ENCODE measurements at places on chromosomes 16 and 17.

- no peak for DNase-seq
These were observed 18.1 kb upstream of the TBX2 start for GRCh38 chr17:61381537-61381936.

DNA sequence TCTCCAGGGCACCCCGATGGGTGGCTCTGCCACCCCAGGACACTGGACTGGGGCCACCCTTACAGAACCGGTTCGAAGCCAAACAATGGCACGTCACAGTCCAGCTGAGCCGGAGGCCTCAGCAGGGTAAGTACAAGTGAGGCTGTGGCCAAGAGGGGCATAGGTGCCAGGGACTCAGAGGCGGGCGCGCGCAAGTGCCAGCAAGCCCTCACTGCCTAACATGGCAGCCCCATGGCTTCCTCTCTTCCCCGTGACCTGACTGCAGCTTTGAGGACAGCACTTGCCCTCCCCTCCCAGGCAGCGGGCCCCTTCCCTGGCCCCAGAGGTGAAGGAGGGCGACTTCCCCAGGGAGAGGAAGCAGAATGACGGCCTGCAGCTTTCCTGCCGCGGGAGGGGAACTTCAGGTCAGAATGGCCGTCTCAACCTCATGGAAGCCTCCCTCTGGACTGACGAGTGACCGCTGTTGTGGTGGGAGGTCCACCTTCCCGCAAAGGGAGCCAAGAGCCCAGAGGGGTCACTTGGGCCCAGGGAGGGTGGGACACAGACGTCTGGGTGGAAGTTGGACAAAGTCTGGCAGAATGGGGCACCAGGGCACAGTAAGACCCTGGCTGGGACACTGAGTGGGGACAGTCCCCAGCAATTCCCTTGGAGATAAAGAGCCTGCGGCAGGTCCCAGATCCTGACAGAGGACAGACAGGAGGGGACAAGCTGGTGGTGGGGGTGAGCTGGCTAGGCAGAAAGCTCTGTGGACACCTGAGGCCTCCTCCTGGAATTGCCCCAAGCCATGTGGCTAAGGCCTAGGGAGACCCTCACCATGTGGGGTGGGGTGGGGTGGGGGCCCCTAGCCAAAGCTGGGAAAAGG, 52.1 kb upstream of the TOB1 start:
- DNase-seq: no peak

- DNase-seq: no peak
These were observed 217.4 kb downstream of the HAPSTR1 start for GRCh38 chr16:9308850-9309249.

DNA sequence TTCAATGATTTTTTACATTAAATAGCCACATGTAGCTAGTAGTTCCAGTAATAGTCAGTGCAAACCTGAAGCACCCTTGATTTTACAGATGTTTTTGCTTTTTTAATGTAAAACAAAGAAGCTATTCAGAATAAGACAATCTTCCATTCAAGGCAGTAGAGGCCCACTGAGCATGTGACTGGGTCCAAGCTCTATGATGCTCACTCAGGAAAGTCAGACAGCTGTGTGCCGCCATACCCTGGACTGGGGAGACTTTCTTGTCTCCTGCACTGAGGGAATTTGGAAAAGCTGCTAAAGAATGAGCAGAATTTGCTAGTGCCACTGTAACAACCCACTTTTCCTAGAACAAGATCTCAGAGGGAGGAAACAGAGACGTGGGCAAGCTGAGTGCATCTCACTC, 11.5 kb downstream of the CENPN start:
- DNase-seq: no peak

DNA sequence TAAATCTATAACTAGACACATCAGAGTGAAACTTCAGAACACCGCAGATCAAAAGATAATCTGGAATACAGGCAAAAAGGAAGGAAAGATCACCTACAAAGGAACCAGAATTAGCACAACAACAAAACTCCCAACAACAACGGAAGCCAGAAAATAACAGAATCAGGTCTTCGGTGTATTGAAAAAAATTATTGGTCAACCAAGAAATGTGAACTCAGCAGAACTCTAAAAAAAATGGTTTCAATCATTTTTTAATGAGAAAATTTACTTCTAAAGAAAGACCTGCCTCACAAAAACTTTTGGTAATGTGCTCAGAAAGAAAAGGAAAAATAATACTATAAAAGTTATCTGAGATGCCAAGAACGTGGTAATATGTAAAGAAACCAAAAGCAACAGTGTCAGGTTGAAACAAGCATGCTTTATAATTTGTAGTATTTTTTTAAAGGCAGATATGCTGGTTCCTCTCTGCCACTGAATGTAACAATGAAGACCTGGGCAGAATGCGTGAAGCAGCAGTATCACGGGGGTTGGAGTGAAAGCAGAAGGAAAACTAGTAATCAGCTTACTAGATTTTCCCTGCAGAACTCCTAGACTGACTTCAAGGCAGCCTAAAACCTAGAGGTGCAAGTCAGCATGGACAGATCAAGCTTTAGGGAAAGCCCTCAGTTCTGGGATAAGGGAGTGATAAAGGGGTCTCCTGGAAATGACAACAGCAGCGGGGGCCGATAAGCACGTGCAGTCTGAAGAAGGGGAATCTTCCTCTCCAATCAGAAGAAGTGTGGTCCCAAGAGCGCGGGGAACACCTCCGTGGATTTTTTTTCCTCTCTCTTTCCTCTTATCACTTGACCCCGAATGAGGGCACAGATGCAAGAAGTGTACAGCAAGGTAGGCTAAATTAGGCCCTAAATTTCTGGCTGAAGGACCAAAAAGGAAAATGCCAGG, 80.9 kb upstream of the TEKT1 start:
- DNase-seq: no peak

DNA sequence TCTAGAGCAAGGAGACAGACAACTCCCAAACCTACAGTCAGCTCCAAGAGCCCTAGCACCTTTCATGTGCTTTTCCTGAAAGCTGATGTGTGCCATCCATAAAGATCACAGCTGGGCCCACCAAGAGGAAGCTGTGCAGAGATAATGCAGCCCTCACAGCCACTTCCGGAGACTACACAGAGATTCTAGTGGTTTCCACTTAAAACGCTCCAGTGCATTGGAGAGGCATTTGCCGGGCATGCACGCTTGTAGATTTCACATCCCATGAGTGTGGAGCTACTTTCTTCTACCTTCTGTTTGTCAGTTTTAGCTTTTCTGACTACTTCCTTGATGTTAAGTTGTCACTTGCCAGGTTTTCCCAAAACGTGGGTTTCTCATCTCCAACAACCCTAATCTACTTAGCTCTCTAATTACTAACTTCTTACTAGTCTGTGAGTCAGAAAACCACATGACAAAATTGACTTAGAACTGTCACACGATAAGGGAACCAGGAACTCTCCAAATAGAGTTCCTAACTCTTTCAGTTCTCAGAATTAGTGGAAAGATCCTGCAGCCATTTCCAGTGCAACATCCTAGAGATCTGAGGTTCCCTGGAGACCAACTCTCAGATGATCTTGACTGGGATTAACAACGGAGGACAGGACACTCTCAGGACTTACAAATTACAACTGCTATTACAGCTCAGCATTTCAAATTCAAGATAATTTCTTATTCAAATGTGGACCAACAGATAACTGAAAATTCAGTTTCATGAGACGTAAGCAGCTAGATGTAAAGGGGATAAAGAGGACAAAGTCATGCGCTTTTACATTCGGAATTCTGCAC, 28.6 kb downstream of the PMP22 start:
- no peak for DNase-seq

DNA sequence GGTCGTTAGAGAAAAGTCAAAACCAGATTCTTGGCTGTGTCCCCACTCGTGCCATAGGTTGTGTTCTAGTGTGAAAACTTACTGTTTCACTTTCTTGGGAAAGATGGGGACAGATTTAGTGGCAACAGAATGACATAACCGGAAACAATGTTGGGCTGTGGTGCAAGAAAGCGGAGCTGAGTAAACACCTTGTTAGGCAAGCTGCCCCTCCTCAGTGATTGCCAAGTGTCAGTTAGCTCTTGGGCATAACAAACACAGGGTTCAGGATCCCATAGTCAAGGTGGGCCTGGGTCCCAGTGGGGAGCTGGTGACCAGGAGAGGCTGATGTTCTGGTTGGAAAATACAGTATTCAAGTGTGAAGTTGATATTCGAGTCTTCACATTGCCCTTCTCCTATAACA, 15.4 kb downstream of the UBN1 start:
- DNase-seq: no peak

- DNase-seq: no peak
These were observed 156.9 kb upstream of the KCNJ16 start for GRCh38 chr17:69918164-69918563.

GRCh38 chr16:11073407-11073999, 129.1 kb downstream of the CLEC16A start:
- DNase-seq: no peak

DNA sequence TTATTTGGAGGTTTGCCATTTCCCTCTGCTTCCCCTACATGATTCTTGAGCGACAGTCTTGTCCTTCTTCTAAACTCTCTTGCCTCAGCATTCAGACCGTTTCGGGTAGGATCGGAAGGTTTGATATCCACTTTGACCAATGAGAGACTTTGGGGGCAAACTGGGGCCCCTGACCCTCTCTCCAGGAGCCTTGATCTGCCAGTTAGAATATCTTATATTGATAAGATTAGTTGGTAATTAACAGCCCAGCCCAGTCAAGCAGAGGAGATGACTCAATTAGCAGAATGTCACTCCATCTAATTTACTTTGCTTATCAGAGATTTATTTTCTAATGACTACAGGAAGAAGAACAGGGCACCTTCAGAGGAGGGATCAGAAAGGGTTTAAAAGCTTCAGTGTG, 532.8 kb downstream of the XYLT1 start:
- DNase-seq: peak; percentile 1

GRCh38 chr17:39650121-39650579, 13.2 kb downstream of the STARD3 start:
- DNase-seq: no peak

- no peak for DNase-seq
These were observed 159.5 kb upstream of the CACNG5 start for GRCh38 chr17:66675273-66675990.

GRCh38 chr17:19244781-19245180, 7.6 kb downstream of the EPN2 start:
- no peak for DNase-seq

DNA sequence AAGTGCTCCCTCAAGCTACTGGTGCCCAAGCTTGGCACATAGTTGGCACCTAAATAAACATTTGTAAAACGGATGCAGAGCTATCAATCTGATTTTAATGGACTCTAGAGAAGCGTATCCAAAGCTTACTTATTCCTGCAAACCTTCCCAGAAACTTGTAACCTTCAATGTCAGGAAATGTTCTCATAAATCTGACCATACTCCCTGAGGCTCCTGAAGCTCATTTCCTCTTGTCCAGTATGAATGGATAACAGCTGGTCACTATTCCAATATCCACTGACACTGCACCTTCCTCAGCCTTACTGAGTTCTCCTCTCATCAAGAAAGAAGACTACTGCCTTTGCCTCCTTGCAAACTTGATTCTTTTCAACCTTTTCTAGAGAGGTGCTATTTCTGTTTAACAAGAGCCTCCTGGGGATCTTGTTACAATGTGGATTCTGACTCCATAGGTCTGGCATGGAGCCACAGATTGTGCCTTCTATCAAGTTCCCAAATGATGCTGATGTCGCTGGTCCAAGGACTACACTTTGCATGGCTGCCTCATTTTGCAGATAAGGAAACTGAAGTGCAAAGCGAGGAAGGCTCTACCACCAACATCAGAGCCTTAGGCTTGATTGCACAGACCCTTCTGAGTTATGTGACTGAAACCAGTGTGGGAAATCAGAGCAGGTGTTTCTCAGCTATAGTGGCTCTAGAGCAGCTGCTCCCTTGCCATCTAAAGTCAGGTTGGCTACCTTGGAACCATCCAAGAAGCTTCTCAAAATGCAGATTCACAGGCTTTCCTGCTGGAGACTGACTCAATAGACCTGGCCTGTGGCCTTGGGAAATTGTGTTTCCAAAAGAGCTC, 377.8 kb downstream of the SOX9 start:
- DNase-seq: peak; percentile 19

GRCh38 chr17:36877771-36878170, 59.5 kb upstream of the LHX1 start:
- DNase-seq: no peak

GRCh38 chr17:17108451-17109049, 66.3 kb downstream of the MPRIP start:
- DNase-seq: no peak

GRCh38 chr16:661184-661821, 6.6 kb upstream of the RHOT2 start:
- no peak for DNase-seq

DNA sequence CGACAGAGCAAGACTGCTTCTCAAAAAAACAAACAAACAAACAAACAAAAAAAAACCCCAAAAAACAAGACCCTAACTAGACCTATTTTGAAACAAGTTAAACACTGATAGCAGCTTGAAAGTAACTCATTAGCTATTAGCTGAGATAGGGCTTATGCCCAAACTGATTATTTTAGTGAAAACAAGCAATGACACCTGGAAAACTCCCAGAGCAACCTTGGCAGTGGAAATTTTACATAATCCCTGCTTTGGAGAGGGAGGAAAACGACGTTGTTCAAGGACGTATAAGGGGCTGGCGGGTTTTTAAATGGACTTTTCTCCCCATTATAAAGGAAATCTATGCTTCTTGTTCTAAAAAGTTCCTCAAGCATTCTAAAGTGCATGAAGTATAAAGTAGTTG, 45.4 kb upstream of the AQP8 start:
- DNase-seq: no peak

GRCh38 chr17:9513266-9513665, 62.4 kb downstream of the STX8 start:
- no peak for DNase-seq

GRCh38 chr16:81767987-81768592, 11.0 kb upstream of the PLCG2 start:
- peak; percentile 90 for DNase-seq

- DNase-seq: no peak
These were observed 64.2 kb upstream of the METRNL start for GRCh38 chr17:83014940-83015910.

- DNase-seq: no peak
These were observed 9.4 kb downstream of the MPP3 start for GRCh38 chr17:43823350-43824084.

- DNase-seq: peak; percentile 16
These were observed 452.2 kb downstream of the KCNJ2 start for GRCh38 chr17:70621566-70621965.

GRCh38 chr17:21019976-21020586, 22.7 kb downstream of the USP22 start:
- no peak for DNase-seq

- DNase-seq: no peak
These were observed 219.9 kb downstream of the ENGASE start for GRCh38 chr17:79294459-79295071.

DNA sequence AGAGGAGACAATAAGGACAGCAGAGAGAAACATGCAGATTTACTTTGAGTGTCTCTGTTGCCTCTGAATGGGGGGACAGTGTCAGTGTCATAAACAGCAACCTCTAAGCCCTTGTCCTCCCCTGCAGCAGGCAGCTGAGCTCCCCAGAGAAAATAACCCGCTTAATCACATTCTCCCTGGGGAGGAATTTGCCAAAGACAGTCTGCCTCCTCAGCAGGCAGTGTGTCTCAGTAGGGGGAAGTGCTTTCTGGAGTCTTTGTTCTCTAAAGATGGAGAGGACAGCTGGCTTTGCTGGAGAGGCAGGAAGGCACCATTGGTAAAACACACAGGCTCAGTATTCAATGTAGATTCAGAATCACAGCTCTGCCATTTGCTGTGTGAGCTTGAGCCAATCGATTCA, 16.1 kb downstream of the TEKT5 start:
- DNase-seq: peak; percentile 2

Measured in NCI-H1092 treated with DMSO at 0.1 percent for 48 hours (cell line).